Neural progenitor cell (in vitro differentiated cells): ENCODE measurements at places on chromosomes 3 and 15.
A peak's percentile ranks its signal among the peaks of the same experiment; 100 is the strongest.

DNA sequence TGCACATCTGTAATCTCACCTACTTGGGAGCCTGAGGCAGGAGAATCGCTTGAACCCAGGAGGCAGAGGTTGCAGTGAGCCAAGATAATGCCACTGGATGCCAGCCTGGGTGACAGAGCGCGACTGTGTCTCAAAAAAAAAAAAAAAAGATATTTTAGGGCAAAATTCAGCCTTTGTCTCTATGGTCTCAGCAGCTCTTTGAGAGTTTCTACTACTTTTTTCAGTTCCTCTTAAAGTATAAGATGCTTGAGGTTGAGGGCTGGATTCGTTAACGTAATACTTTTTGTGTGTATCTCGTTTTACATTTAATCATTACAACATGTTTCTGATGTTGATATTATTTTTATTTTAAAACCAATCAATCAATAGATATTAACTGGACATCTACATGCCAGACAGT is 381.2 kb upstream of the TBL1XR1 start:
- no peaks in the 10 kb centered on the region for H3K27me3 ChIP-seq
- no peaks in the 10 kb centered on the region for H3K36me3 ChIP-seq
- no peak overlapping the region for H3K4me3 ChIP-seq
- peaks cover 3% of the 10 kb centered on the region for H3K4me1 ChIP-seq

- no peak overlapping the region for H3K4me3 ChIP-seq
- no peaks in the 10 kb centered on the region for H3K36me3 ChIP-seq
- H3K27me3 ChIP-seq = no peaks in the 10 kb centered on the region
Measured at GRCh38 chr15:78207641-78208340, 26.6 kb downstream of the ACSBG1 start.

GRCh38 chr3:40605960-40606359 is 81.2 kb downstream of the ZNF621 start:
- H3K27me3 ChIP-seq = no peaks in the 10 kb centered on the region
- no peaks in the 10 kb centered on the region for H3K4me1 ChIP-seq
- no peaks in the 10 kb centered on the region for H3K36me3 ChIP-seq
- no peak overlapping the region for H3K4me3 ChIP-seq
- no peak overlapping the region for H3K27ac ChIP-seq

- H3K27ac ChIP-seq = no peak overlapping the region
- H3K4me3 ChIP-seq = peak overlapping the region; percentile 48
- no peaks in the 10 kb centered on the region for H3K36me3 ChIP-seq
- no peaks in the 10 kb centered on the region for H3K27me3 ChIP-seq
- DNase-seq = peak; percentile 96
Measured at GRCh38 chr15:68875377-68876116, 54.8 kb upstream of the SPESP1 start.

DNA sequence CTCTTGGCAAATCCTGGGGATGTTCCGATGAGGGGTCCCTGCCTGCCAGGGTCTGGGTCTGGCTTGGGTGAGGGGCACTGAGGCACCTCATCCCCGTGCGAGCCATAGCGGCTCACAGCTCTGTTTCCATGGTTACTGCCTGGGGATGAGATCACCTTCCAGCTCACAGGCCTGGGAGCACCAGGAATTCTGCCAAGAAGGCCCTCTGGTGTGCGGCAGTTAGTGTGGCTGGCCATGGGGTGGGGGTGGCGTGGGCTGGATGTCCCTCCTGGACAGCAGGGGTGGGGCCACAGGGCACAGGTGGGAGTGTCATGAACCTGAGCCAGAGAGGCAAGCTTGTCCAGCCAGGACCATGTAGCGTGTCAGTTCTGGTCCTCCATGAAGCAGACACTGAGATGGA is 22.1 kb upstream of the PRR23E start:
- no peak overlapping the region for H3K27ac ChIP-seq
- no peak overlapping the region for H3K4me3 ChIP-seq
- peak; percentile 51 for DNase-seq
- no peaks in the 10 kb centered on the region for H3K4me1 ChIP-seq
